M059J (cell line): ENCODE measurements at places on chromosomes 11 and 22.

DNA sequence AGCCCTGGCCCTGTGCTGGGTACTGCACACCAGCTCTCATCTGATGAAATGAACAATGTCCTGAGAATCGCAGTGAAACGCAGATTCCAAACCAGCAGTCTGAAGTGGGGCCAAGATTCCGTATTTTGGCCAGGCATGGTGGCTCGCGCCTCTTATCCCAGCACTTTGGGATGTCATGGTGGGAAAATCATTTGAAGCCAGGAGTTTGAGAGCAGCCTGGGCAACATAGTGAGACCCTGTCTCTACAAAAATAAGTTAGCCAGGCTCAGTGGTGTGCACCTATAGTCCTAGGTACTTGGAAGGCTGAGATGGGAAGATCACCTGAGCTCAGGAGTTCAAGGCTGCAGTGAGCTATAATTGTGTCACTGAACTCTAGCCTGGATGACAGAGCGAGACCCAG is 13.0 kb downstream of the LIF start:
- no peak for DNase-seq

DNA sequence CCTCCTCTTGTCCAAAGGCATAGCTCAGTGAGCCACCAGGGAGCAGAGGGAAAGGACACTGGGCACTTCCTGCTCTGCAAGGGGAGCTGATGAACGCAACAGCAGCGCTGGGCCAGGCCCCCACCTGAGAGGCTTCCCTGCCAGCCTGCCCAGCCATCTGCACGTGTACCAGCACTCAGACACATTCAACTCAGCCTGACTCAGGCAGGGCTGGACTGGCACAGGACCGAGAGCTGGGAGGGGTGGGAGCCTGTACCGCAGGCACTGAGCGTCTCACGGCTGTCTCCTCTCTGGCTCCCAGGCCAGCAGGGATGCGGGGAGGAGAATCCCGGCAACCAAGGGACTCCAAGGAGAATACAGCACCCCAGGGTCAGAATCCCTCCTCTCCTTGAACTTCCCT is 411.8 kb downstream of the CTTN start:
- no peak for DNase-seq

DNA sequence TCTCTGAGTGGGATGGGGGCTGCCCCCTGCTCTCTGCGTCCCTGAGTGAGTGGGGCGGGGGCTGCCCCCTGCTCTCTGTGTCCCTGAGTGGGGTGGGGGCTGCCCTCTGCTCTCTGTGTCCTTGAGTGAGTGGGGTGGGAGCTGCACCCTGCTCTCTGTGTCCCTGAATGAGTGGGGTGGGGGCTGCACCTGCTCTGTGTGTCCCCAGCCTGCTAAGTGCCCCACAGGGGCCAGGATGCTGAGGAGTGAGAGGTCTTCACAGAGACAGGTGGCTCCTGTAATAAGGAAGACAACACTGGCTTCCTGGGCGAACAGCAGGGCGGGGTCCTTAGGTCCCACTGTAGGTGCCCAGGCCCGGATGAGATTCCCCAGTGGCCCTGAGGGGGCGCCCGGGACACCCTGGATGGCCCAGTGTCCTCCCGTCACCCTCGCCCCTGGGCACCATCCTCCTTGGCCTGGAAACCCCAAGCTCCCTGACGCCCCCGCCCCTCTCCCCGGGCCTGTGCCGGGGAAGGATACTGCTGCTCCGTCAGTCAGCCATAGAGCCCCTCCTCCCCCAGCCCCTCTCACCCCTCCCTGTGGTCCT is 3.8 kb upstream of the CCDC188 start:
- no peak for DNase-seq

DNA sequence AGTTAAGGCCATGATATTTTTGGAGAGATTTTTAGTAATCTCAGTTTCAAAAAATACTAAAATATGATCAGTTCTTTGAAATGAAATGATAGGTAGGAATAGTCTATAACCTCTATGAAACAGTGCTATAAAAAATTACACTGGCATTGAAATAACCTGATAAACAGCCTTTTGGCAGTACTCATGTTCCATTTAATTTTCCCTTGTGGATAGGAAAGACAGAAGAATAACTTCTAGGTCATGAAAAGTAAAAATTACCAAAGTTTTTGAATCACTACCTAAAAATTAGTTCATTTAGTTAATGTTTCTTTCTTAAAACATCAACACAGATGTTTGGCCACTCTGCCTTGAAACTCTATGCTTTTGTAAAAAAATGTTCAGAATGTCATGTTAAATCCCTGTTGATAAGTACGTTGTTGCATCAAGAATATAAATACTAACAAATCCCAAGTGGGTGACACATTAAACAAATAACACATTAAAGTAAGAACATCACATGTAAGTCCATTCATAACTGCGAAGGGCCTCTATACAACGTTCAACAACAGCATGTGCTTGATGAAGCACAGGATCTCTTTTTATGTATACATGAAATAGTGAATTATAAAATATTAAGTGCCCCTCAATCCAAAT is 290.2 kb downstream of the SWAP70 start:
- DNase-seq = no peak

- DNase-seq = peak; percentile 79
These were observed 12.4 kb upstream of the MAPK11 start for GRCh38 chr22:50282361-50283155.
